ENCODE measurements at places on chromosomes 6 and 20.

GRCh38 chr6:168458101-168458500, 17.1 kb downstream of the SMOC2 start:
- DNase-seq, result no peak

GRCh38 chr20:1465470-1466210, 1.0 kb downstream of the NSFL1C start:
- no peak for DNase-seq

DNA sequence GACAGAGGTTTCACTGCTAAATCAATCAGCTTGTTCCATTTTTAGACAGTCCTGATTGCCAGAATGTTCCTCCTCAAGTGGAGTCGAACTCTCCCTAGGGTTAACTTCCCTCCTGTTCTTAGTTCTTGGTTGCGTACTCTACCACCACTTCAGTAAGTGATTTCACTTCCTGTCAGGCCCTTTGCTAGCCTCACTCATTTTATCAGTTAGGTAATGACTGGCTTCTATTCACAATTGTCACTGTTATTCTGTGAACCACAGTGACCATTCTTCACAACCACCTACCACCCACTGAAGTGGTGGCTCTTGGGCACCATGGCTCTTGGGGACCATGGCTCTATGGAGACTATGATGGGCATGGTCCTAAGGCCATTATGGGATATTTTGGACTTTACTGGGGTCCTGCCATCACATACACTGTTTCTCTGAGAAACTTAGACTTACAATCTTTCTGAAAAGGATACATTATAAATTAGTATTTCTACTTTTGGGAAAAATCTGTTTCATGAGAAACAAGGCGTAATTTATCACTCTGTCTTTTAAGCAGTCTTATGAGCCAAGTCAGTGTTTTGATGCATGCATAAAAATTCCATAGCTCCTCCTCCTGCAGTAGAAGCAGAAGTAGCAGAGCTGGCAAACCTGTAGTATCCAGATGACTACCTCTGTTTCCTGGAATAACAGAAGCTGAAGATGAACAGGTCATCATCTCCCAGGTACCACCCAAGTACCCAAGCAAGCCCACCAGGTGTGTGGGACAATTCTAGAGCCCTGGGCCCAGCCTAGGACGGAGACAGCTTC, 66.3 kb downstream of the ATXN1 start:
- no peak for DNase-seq

DNA sequence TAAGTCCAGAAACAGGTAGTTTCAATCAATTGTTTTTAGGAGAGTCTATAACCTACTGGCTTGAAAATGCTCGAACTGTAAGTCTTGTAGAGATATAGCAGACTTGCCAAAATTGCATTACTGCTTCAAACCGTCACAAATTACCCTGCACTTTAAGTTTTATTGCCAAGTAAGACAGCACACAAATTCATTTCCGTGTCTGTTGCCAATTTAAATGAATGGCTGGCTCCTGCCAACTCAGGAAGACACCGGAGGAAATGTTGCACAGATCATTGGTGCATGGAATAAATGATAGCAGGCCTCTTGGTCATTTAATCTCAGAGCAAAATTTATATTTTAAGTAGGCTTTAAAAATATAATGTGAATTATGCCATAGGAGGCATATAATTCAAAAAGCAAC, 438.1 kb downstream of the HACE1 start:
- DNase-seq, result no peak

DNA sequence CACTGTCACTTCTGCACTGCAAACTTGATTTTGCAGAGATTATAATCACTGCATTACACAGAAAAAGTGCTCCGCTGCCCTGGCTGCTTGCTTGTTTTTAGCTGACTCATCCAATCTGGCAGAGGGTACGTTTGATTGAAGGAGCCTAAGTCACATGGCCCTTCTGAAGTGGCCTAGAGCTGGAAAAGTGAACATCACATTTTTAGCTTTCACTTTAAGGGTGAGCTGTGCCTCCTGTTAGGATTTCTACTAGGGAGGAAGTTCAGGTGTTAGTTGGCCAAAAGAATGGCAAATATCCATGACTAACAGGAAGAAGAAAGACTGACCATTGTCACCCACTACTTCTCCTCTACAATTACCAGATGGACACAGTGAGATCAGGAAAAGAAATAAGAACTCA, 889.1 kb upstream of the MAP3K7 start:
- peak; percentile 29 for DNase-seq

- DNase-seq, result peak; percentile 73
Measured at GRCh38 chr20:57432862-57433491, 41.8 kb downstream of the RBM38 start.

DNA sequence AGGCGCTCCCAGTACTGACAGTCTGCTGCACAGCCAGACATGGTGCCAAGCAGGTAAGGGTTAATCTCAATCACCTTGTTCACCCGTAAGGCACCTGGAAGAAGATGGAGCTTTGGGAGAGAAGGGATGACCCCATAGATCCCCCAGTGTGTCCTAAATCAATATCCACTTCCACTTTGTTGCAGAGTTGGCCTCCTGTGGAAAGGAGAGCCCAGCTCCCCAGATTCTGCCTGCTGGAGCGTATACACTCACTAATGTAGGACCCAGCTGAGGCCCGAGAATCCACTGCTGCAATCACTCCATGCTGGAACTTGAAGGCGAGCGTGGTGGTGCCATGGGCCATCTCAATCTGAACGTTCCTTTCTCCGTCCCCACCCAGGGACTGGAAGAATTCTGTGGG, 1.2 kb downstream of the PSMB8 start:
- no peak for DNase-seq

DNA sequence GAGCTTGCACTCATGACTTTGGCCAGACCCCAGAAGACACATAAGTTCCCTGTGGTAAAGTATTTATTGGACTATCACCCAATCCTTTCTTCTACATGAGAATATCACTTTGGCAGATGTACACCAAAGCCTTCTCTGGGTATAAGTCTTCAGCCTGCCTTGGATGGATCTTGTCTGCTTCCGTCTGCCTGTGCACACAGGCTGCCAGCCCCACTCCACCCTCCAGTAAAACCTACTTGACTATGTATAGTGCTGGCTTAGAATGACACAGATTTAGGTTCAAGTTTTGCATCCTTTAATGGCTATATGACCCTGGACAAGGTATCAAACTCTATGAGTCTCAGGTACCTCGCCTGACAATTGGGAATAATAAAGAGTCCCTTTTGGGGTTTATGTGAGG, 63.4 kb downstream of the BACH2 start:
- no peak for DNase-seq

DNA sequence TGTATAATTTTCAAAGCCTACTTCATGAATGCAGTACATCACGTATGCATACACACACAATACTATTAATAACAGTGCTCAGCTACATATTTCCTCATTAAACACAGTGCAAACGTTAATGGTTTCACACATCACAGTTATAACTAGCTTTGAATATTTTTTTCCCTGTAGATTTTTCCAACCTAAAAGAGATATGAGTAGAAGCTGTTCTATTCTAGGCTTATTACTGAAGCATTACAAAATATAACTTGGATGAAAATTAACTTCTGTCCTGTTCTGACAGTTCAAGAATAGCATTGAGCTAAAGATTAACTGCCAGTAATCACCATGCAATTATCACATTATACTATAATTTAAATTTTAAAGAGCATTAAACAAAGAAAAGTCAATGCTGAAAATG, 6.2 kb downstream of the LMBRD1 start:
- DNase-seq, result no peak

- no peak for DNase-seq
Measured at GRCh38 chr6:83057705-83058321, 7.8 kb downstream of the UBE3D start.

GRCh38 chr6:159169557-159170332, 545 bp downstream of the FNDC1 start:
- DNase-seq, result no peak

GRCh38 chr20:38873050-38873581, 53.1 kb upstream of the FAM83D start:
- no peak for DNase-seq

- no peak for DNase-seq
Measured at GRCh38 chr20:6660441-6660840, 107.0 kb upstream of the BMP2 start.

GRCh38 chr6:125818772-125819260, 28.1 kb downstream of the NCOA7 start:
- no peak for DNase-seq

DNA sequence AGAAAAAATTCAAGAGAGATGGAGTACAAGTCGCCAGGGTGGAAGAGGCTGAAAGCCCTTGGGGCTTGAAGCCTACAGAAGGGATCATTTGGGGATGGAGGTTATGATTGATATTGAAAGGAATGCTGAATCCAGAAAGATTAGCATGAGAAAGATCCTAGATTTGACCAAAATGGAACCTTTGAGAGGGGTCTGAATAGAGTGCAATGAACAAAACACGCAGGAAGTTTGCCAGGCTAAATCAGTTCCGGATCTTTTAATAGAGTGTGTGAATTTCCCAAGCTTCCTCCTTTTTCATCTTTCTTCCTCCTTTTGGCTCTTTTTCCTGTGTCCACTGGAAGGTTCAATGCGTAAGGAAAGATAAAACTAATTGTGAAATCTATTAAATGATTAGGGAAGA, 15.3 kb downstream of the IPCEF1 start:
- no peak for DNase-seq

- DNase-seq, result no peak
Measured at GRCh38 chr6:106849676-106850332, 124.7 kb downstream of the CD24 start.

DNA sequence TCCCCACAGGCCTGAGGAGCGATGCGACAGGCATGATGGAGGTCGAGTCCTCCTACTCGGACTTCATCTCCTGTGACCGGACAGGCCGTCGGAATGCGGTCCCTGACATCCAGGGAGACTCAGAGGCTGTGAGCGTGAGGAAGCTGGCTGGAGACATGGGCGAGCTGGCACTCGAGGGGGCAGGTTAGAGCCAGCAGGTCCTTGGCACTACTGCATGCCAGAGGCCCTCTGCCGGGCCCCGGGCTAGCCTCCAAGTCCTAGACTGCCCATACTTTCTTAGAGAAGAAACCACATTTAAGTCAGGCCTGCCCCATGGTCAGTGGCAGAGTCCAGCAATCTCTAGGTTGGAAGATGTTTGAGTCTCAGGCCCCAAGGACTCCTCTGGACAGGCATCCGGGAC, 32.1 kb downstream of the PKIG start:
- no peak for DNase-seq

- DNase-seq, result no peak
Measured at GRCh38 chr6:148271711-148272439, 70.8 kb upstream of the SASH1 start.

DNA sequence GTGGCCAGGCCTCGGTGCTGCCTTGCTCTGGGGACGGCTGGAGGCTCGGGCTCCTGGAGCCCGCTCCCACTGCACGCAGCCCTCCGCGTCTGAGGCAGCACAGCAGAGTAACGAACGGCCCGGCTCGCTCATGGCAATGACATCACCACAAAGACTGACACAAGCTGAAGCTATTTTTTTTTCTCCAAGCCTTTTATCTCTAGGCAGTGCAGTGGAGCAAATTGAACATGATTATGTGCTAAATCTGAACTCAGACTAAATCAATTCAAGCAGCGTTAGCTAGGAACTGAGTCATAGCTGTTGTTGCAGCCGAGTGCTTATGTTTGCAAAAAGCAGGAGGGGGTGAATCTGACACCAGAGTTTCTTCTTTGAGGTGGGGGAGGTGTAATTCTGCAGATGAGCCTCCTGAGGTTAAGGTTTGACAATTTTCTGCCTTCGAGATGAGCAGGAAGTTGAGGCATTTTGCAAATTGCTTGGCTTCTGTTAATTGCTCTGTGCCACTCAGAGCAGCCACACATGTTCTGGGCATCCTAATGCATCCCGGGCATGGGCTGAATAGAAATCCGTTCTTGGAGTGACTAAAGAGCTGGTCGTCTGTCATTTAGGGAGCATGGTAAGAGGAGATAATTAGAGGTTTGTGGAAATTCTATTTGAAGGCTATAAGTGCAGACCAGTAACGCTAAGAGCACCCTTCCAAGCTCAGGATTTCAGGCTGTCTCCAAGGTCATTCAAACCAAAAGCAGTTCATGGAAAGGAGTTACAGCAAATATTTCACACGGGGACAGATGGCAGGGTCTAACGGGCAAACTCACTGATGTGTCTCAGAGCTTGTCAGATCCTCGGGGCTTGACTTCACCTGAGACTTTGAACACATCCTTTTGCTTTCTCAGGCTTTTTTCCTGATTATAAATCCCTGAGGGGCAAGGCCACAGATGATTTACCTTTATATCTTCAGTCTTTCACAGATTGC, 155.1 kb upstream of the ENPP5 start:
- DNase-seq, result no peak

DNA sequence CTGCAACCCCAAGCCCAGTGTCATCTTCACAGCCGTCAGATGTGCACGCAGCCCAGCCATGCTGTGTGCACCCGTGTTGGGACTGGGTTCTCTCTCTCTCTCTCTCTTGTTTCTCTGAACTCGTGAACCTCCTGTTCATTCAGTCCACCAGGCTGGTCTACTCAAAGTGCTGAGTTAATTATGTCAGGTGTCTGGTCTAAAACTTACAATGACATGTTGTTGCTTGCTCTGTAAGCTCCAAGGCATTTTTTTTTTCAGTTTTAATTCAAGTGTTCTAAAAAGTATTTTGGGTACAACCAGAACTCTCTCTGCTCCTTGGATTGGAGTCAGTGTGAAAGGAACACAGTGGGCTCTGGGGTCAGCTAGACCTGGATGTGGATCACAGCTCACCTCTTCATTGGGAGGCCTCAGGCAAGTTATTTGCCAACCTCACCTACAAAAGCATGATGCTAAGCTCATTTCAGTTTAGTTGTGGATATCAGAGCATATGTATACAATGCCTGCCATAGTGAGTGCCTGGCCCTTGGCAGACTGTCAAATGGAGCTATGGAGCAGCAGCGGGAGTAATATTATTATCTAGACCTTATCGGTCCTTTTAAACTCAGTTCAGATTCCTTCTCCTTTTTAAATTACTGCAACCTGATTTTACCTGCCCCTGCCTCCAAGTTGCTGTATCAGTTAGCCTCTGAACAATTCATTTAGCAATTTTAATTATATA, 59.5 kb downstream of the PLEKHG1 start:
- no peak for DNase-seq

- DNase-seq, result peak; percentile 70
Measured at GRCh38 chr20:37378785-37379598, 33.1 kb downstream of the SRC start.

DNA sequence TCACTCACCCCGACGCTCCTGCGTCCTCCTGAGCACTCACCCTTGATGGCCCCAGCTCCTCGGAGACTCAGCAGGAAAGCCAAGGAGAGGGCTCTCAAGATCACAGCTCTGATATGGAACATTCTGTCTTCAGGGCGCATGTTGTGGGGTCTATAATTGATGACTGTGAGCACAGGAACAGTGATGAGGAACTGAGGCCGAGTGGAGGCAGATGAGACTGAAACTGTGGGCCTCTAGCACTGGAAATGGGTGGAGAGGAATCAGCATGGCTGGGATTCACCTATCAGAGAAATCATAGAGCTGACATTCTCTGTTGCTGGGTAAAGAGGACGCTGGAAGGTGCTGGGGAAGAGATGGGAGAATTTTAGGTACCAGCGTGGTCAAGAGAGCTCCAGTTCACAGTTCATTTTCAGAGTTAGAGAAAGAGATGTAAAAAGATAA, at the start of gene HLA-DPA1:
Gene HLA-DPA1 (minus strand): TSS at position 219 of the 441 bp plus-strand sequence.
- peak; percentile 77 for DNase-seq

All from GDM1 (cell line).